ENCODE measurements at places on chromosomes 4 and X.

- no peak for DNase-seq
These were observed 26.2 kb upstream of the SLC25A6 start for GRCh38 chrX:1417921-1418771.

DNA sequence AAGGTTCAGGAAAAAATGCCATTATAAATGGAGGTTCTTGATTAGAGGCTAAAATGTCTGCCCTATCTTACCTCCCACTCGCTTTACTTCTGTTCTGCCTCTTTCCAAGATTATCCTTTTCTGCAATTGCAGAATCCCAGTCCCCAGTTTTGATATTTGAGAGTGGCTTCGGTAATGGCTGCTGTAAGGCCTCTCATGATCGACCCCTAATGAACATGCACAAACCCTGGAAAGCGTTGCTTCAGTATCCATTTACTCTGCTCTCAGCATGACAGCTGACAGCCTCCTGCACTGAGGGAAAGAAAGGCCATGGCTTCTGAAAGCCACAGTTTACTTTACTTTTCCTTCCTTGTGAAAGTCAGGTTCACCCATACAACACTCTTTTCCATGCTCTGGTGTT is 325.4 kb upstream of the GALNT7 start:
- DNase-seq = peak; percentile 83

DNA sequence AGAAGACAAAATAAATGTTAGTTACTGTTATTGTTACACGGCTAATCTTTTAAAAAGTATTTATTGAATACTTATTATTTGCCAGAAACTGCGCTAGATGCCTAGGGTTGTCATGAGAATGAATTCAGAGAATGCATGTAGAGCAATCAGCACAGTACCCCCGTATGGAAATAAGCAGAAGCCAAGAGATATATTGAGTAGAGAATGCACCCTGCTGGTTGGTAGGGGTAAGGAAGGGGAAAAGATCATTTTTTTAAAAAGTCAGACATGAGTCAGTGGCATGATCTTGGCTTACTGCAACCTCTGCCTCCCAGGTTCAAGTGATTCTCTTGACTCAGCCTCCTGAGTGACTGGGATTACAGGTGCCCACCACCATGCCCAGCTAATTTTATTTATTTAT is 13.1 kb upstream of the DRP2 start:
- peak; percentile 25 for DNase-seq

DNA sequence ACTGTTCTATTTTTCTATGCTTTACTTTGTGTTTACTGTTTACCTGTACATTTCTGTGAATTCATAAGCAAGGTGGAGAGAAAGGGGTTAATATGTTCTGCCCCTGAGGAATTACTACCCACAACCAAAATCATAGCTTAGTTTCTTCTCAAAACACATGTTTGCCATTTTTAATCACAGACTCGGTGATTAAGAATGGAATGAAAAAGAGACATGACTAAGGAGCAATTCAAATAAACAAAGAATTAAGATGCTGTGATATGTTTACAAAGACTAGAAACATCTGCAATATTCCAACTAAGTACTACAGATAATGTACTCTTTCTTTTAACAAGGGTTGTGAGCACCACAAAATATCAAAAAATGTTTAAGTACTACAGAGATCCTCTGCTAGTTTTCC is 11.7 kb upstream of the FAT4 start:
- DNase-seq = no peak

- no peak for DNase-seq
These were observed 657.2 kb upstream of the DIAPH2 start for GRCh38 chrX:96027407-96027806.

GRCh38 chr4:152340818-152341217 is 195.1 kb downstream of the FBXW7 start:
- DNase-seq = no peak

GRCh38 chr4:142728233-142728632 is 117.9 kb downstream of the INPP4B start:
- no peak for DNase-seq

GRCh38 chr4:100836929-100837328 is 319.1 kb upstream of the EMCN start:
- DNase-seq = no peak

- no peak for DNase-seq
These were observed 13.9 kb downstream of the CDS1 start for GRCh38 chr4:84596826-84597225.

- peak; percentile 51 for DNase-seq
These were observed 153.6 kb upstream of the INTU start for GRCh38 chr4:127479031-127479622.

GRCh38 chrX:538311-538710 is 92.3 kb upstream of the SHOX start:
- DNase-seq = no peak

DNA sequence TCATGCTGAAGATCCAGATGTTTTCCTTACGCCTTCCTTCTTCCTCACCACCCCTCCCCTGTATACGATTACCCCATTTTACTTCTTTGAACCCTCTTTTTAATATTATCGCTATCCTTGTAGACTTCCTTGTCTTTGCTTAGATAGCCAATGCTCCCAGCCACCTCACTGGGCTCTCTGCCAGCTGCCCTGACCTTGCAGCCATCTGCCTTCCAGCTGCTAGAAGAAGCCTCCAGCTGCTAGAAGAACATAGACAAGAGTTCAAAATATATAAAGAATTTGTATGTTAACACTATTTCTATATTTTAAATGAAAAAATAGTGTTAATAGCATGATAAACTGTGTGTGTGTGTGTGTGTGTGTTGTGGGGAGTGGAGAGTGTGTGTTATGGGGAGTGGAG is 374.7 kb downstream of the ANKRD50 start:
- no peak for DNase-seq

- DNase-seq = no peak
These were observed 72.9 kb upstream of the SPIN4 start for GRCh38 chrX:63424063-63424462.

- DNase-seq = no peak
These were observed 2498.1 kb downstream of the PCDH7 start for GRCh38 chr4:33218238-33218637.

GRCh38 chr4:106708464-106708816 is 327.7 kb downstream of the DKK2 start:
- DNase-seq = no peak

GRCh38 chr4:180794333-180794732 is 1448.9 kb upstream of the TENM3 start:
- DNase-seq = no peak

Data from NCI-H1092 treated with DMSO at 0.1 percent for 48 hours (cell line).